Activated CD8-positive, alpha-beta T cell treated with anti-CD3 and anti-CD28 coated beads for 36 hours (primary cell): ENCODE measurements at places on chromosomes 11 and 22.

DNA sequence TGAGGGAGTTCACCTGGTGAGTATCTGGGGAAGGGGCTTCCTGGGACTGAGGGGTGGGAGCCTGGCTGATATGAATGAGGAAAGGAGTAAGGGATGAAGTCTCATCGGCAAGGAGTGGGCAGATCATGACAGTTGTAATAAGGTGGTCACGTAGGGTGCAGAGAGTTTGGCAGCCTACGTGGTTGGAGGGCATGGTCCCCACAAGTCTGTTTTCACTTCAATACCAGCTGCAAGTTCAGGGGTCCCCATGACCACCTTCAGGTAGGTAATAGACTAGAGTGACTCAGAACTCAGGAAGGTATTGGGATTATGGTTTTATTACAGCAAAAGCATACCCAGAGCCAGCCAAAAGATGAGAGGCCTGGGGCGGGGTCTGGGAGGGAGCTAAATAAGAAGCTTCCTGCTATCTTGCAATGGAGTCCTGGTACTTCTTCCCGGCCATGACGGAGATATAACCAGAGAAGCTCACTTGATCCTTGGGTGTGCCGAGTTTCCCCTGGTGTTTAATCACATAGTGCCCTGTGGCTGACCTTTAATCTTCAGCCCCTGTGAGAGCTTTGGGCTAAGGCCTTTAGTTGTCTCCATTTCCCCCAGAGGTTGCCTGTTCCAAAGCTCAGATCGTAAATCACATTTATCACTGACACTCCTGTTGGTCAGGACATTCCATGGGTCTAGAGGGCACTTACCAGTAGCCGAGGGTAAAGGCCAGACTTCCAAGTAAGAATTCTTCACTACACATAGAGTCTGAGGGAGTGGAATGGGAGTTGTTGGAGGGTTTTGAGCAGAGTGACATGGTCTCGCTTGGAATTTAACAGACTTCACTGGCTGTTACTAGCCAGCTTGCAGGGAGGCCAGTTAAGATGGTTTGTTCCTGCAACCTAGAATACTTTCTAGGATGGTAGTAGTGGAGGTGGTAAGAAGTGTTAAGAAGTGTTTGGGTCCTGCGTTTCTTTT is 9.1 kb downstream of the SLC3A2 start:
- peak; percentile 30 for DNase-seq

GRCh38 chr11:86606836-86607481 is 65.5 kb downstream of the ME3 start:
- no peak for DNase-seq

- DNase-seq, result no peak
Measured at GRCh38 chr22:41284465-41284864, 1.5 kb downstream of the RANGAP1 start.

DNA sequence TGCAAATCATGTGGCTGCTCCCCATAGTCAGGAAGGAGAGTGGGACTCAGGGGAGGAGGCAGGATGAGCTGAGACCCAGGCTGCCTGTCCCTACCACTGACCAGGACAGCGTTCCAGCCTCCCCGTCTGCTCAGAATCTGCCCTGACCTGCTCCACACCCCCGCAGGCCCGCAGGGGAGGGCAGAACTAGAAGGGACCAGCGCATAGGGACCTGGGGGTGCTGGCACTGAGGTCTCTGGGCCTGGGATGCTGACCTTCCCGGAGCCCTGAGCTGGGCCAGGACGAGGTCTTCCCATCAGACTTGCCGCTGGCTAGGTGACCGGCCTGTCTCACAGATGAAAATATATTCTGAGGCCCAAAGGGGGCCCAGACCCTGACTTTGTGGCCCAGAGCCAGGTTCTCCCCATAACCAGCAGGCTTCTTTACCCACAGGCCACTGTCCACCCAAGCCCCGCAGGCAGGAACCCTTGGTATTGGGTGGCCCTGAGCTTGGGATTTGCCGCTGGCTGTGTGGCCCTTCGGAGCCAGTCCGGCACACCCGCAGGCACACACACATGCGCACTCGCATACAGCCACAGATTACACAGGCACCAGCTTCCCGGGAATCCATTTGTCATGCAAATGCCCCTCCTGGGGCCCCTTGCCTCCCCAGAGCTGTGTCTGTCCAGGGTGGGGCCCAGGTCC is 13.8 kb upstream of the PIM3 start:
- no peak for DNase-seq

- no peak for DNase-seq
Measured at GRCh38 chr11:86151174-86152005, 82.5 kb upstream of the PICALM start.

DNA sequence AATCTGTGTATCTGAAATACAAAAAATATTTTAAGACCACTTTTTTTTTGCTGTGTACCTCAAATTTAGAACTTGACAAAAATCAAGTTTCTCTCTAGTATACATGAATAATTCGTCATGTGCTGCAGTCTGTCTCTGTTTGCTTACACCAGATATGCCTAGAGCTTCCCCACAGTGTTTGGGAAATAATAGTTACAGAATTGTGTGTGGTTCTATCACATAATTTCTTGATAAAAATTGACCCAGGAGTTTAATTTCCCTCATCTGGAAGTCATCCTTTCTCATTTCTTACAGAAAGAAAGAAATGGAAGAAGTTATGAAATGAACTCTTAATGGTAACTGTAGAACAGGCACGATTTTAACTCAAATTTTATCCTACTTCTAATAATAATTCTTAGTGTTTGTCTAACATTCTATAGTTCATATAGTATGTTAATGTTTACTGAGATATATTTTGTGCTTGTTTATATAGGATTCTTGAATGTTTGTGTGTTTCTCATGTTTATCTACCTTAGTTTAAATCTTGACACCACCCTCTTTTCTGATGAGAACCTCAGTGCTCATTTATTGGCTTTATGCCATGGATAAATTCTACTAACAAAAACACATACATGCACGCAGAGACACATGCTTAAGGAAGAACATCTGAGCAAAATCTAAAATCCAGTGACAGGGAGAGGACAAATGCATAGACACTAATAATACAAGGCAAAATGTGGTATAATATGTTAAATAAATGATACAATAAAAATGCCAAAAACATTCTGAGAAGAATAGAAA is 61.4 kb upstream of the CTSC start:
- DNase-seq, result no peak

GRCh38 chr22:26996154-26996553 is 338.8 kb downstream of the MIAT start:
- no peak for DNase-seq

DNA sequence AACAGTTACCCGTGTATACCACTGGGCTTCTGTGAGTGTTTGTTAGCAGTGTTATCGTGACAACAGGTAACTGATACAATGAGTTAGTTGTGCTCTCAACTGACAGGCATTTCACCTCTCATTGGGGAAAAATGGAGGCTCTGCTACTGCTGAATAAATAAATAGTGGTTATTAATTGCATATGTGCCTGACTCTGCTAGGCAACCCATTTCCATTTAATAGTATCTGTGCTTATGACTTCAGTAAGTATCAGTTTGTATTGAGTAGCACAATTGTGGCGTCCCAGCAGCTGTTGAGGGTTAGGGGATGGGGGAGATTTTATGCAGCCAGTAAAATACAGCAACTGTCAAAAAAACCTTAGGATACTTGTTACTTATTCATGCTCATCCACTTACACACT is 123.4 kb upstream of the SEZ6L start:
- no peak for DNase-seq

DNA sequence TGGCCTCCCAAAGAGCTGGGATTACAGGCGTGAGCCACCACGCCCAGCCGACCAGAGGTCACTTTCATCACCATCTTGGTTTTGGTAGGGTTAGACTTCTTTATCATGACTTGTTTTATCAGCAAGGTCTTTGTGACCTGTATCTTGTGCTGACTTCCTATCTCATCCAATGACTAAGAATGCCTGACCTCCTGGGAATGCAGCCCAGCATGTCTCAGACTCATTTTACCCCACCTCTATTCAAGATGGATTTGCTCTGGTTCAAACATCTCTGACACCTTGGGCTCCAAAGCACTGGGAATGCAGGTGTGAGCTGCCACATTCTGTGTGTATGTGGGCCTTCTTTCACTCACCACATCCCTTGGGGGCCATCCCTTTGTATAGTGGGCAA is 5.1 kb upstream of the TALDO1 start:
- DNase-seq, result no peak

- DNase-seq, result no peak
Measured at GRCh38 chr11:3165916-3166267, 782 bp upstream of the OSBPL5 start.

GRCh38 chr11:118081241-118081958 is 4.5 kb downstream of the TMPRSS4 start:
- DNase-seq, result peak; percentile 23

- DNase-seq, result no peak
Measured at GRCh38 chr11:115334932-115335788, 169.1 kb downstream of the CADM1 start.

GRCh38 chr11:6251990-6252473 is 7.6 kb upstream of the CCKBR start:
- no peak for DNase-seq

GRCh38 chr11:83569134-83569805 is 283.1 kb upstream of the CCDC90B start:
- DNase-seq, result no peak

GRCh38 chr11:64053699-64054098 is 18.0 kb downstream of the FLRT1 start:
- no peak for DNase-seq

- peak; percentile 31 for DNase-seq
Measured at GRCh38 chr22:44068422-44069191, 44.5 kb downstream of the PARVB start.

DNA sequence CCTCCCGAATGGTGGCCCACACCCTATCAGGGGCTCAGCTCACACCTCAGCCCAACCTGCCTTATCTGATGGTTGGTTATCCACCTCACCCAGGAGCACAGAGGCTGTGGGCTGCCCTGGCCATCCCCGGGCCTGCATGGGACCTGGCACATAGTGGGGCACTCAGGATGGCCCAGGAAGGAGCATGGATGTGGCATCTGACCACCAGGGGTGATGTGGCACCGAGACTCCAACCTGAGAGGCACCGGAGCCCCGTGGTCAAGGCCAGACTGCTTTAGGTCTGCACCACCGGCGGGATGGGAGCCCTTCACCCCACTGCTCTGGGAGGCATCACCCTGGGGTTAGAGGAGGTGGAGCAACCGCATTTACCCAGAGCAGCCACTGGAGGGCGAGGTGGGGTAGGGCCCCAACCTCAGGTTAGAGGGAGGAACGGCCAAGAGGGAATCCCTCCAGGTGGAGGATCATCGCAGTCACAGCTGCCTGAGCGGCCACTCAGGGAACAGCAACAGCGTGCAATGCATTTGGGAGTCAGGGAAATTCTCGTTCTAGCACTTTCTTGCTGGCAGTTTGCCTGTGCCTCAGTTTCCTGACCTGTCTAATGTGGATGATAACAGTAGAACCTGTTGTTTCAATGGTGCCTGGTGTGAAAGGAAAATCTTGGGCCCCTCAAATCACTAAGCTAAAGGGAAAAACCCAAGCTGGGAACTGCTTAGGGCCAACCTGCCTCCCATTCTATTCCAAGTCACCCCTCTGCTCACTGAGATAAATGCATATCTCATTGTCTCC is 52.9 kb upstream of the CARS1 start:
- DNase-seq, result peak; percentile 63

DNA sequence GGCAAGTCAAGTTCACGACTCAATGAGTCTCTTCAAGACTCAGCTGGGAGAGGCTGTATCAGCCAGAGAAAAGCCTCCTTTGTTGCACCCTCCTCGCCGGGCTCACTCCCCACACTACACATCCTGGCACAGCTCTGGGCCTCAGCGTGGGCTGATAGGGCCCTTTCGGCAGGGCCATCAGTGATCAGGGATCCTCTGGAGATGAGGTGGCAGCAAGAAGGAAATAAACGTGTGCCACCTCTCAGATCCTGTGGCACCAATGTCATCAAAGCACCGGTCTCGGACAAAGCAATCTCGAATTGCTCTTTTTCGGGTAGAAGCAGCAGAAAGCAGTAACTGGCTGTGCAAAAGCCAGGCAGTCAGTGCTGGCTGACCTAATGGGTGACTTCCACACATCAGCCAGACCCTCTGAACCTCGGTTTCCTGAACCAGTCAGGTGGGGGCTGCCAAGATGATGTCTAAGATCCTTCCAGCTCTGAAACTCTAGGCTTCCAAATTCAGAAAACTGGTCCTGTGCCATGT is 2.1 kb downstream of the EHD1 start:
- DNase-seq, result peak; percentile 74

DNA sequence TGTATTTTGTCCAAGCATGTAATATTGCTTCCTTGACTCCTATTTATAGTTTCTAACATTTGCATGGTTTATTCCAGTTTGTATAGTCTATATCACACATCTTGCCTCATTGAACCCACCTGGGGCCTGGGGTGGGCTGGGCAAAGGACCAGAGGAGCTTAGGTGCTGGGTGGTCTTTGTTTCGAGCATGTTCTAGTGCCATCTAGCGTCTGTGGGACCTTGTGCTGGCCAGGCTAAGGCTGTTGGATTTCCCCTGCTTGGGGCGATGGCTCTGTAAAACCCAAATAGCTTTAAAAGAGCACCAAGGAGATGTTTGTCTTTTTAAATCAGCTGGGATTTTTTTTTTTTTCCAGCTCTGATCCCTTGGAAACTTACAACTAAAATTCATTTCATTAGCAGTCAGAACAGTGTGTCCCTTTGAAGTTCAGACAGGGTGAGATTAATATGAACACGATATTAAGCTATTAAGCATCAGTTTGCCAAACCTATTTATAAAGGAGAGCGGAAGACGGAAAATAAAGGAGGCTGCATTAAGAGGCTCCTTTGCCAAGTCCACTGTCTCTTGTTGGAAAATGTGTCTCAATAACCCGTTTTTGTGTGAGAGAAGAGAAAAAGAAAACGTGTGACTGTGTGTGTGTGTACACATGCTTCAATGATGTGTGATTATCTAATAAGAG is 157.4 kb downstream of the COMMD9 start:
- peak; percentile 34 for DNase-seq

- peak; percentile 27 for DNase-seq
Measured at GRCh38 chr22:37529652-37530345, 10.6 kb upstream of the CARD10 start.

DNA sequence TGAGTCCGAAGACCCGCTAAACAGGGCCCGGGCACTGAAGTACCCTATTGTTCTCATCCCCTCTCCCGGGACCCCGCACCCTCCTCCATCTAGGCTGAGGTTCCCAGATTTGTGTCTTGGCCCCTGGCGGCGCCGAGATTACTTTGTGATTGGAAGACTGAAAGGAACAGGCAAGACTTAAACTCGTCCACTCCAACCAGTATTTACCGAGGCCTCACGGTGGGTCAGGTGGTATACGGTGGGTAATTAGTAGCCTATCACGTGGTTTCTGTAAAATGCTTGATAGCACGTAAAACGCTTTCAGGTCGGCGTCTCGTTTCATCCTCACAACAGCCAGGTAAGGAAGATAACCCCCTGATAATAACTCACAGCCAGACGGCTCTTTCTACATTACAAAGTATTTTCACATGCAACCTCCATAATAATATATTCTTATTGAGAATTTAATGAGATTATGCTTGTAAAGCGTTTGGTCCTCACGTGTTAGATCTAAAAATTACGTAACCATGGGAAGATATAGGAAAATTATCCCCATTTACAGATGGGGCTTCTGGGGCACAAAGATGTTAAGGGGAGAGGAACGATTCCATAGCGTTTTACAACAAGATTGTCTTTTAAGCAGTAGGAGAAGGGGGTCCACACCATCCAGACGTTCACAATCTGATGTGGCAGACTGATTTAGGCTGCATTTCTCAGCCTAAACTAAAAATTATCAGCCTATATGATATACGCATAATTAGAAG is 642 bp upstream of the PIK3C2A start:
- DNase-seq, result peak; percentile 82

- DNase-seq, result peak; percentile 71
Measured at GRCh38 chr11:123083623-123084029, 21.7 kb upstream of the HSPA8 start.

GRCh38 chr22:43750751-43751150 is 61.4 kb downstream of the EFCAB6 start:
- no peak for DNase-seq

GRCh38 chr11:122882857-122883645 is 492 bp downstream of the JHY start:
- DNase-seq, result peak; percentile 57
